CD8-positive, alpha-beta T cell (primary cell): ENCODE measurements at places on chromosomes 5 and 9. TPM values are rescaled to one million over a fixed set of nuclear protein-coding genes. Genes with fewer than 3 reads are reported as not detected.

Gene SPATA31C1
- not detected for total RNA-seq

Gene RALGDS
- 177 TPM for total RNA-seq

Gene MARVELD2
- total RNA-seq, result 0.16 TPM

Gene ACER2
- total RNA-seq, result 1.2 TPM

Gene ZBTB43
- 55.7 TPM for total RNA-seq

Gene LCN1
- not detected for total RNA-seq

Gene QRFP
- not detected for total RNA-seq

Gene TESK1
- total RNA-seq, result 19.6 TPM

Gene DMRTA1
- not detected for total RNA-seq

Gene ACOT12
- total RNA-seq, result not detected

Gene FGF1
- total RNA-seq, result not detected

Gene CDHR2
- 1.2 TPM for total RNA-seq

Gene FAM153A
- 48.6 TPM for total RNA-seq

Gene ZNF483
- total RNA-seq, result 19.6 TPM

Gene LCN9
- not detected for total RNA-seq

Gene SAXO1
- not detected for total RNA-seq

Gene ADAMTS6
- total RNA-seq, result 4.0 TPM

Gene PCYOX1L
- total RNA-seq, result 21.9 TPM

Gene SIGMAR1
- 9.6 TPM for total RNA-seq

Gene LCN10
- total RNA-seq, result 0.14 TPM

Gene CTSV
- total RNA-seq, result not detected

Gene ISOC1
- total RNA-seq, result 9.8 TPM
